CD4-positive, alpha-beta T cell treated with Interleukin-4 for 1 hour (primary cell): ENCODE measurements at places on chromosomes 12 and 14.
A peak's percentile ranks its signal among the peaks of the same experiment; 100 is the strongest.

- DNase-seq = peak; percentile 35
These were observed 906 bp downstream of the MARK3 start for GRCh38 chr14:103385929-103386712.

GRCh38 chr14:51786227-51786626 lies 74.2 kb upstream of the GNG2 start:
- no peak for DNase-seq

DNA sequence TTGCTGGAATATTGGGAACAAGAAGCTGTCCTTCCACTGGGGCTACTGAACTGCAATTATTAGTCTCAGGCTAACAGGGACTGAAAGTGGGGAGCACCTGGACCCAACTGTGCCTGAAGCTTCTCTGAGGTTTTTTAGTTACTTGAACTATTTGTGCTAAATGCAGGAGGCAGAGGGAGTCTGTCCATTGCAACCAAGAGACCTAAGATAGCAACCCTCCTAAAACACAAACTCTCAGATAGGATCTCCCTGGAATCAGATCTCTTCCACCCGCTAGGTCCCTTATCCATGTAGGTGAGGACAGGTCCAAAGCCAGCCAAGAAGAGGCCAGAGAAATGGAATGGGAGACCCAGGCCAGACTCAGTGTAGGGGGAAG lies 58.1 kb downstream of the NCOR2 start:
- no peak for DNase-seq

DNA sequence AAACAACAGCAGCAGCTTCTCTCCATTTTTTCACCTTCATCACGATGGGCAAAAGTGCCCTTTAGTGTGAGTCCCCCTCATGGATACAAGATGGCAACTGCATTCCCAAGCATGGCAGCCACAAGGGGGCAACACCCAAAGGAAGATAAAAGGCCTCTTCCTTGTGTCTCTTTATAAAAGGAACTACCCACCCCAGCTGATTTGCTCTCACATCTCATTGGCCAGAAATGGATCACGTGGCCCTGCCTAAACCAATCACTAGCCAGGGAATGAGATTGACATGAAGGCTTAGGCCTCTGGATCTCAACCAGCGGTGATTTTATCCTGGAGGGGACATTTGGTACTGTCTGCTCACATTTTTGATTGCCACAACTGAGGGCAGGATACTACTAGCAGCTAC lies 21.9 kb upstream of the IFT81 start:
- peak; percentile 32 for DNase-seq

DNA sequence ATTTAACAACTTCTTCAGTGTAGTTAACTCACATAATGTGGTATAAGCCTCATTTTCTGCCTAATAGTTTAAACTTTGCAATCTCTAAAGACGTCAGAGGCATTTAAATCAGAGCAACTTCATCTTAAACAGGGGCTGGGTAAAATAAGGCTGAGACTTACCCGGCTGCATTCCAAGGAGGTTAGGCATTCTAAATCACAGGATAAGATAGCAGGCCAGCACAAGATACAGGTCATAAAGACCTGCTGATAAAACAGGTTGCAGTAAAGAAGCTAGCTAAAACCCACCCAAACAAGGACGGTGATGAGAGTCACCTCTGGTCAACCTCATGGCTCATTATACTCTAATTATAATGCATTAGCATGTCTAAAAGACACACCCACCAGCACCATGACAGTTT lies 115.6 kb upstream of the PKP2 start:
- no peak for DNase-seq

GRCh38 chr12:49870501-49871262 lies 27.8 kb upstream of the BCDIN3D start:
- DNase-seq = no peak

DNA sequence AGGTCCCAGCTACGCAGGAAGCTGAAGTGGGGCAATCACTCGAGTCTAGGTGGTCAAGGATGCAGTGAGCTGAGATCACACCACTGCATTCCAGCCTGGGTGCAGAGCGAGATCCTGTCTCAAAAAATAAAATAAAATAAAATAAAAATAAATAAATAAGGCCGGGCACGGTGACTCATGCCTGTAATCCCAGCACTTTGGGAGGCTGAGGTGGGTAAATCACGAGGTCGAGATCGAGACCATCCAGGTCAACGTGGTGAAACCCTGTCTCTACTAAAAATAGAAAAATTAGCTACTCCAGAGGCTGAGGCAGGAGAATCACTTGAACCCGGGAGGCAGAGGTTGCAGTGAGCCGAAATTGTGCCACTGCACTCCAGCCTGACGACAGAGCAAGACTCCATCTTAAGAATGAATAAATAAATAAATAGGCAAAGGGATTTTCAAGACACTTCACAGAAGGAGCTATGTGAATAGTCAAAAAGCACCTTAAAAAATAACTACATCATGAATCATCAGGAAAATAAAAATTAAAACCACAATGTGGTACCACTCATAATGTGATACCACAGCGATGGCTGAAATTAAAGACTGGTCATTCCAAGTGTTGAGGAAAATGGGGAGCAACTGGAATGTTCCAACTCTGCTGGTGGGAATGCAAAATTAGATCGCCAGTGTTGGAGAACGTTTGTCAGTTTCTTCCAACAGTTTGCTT lies 92.9 kb upstream of the TBX3 start:
- DNase-seq = no peak

DNA sequence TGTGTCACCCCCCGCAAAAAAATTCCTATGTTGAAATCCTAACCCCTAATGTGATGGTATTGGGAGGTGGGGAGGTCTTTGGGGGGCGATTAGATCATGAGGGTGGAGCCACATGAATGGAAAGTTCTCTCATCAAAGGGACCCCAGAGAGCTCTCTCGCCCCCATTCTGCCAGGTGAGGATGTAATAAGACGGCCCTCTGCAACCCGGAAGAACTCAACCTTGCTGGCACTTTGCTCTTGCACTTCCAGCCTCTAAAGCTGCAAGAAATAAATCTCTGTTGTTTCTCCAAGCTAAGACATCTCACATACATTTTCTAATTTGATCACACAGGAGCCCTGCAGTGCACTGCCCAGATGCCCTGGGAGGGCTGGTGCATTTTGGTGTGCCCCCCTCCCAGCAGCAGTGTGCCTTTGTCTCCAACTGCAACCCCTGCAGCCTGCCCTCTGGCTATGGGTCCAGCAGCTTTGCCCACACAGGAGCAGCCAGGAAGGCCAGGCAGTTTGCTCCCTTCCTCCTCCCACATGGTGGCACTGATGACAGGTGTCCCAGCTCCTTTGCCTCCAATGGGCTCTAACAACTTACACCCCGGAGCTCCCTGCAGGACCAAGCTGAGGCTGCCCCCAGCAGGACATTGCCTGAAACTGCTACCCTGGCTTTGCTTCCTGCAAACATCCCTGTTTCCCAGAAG lies 59.3 kb downstream of the C14orf132 start:
- DNase-seq = no peak

DNA sequence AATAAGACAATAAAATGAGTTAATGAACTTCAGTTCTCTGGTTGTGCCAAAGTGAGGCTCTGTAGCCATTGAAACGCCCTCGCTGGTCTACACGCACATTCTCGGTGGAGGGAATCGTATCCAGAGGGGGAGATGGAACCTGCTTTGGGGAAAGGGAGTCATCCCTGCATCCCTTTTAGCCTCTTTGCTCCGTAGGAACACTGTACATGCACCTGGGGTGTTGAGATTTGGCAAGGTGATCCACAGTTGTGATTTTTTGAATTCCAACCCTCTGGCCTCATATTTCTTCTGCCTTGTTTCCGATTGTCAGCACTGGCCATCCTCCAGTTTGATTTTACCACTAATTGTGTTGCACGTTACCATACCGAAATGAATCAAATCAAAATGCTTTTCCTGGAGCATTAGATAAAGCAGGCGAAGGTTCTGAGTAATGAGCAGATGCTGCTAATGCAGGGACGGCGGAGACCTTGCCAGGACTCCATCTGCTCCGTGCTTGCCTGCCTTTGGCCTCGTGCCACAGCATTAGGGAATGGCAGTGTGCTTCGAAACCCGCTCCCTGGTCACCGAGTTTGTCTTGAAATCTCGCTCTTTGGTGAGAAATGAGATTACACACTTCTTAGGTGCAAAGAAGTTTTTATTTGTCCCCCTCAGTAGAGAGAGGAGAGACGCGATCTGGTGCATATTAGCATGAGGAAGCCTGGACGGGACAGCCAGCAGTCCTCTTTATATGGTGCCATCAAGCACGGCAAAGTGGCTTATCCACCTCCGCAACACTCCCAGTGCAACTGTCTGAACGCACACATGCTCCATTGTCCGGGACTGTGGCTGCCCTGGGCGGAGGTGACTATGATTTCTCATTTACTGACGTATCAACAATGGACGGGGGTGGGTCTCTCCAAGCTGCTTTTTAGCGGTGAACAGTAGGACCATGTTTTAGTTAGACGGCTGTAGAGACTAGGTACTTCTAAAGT lies 59.1 kb downstream of the FBXW8 start:
- DNase-seq = no peak

GRCh38 chr12:121813951-121814350 lies 10.1 kb downstream of the SETD1B start:
- DNase-seq = no peak

GRCh38 chr14:94467728-94468520 lies 8.1 kb downstream of the SERPINA9 start:
- DNase-seq = no peak

DNA sequence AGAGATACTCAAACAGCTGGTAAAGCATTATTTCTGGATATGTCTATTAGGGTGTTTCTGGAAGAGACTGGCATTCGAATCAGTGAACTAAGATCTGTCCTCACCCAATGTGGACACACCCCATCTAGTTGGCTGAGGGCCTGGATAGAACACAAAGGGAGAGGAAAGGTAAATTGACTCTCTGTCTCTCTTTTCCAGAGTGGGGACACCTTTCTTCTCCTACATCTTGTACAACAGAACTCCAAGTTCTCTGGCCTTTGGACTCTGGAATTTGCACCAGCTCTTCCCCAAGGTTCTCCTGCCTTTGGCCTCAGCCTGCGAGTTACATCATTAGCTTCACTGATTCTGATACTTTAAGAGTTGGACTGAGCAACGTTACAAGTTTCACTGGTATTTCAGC lies 1253.9 kb downstream of the SLC16A7 start:
- DNase-seq = no peak

DNA sequence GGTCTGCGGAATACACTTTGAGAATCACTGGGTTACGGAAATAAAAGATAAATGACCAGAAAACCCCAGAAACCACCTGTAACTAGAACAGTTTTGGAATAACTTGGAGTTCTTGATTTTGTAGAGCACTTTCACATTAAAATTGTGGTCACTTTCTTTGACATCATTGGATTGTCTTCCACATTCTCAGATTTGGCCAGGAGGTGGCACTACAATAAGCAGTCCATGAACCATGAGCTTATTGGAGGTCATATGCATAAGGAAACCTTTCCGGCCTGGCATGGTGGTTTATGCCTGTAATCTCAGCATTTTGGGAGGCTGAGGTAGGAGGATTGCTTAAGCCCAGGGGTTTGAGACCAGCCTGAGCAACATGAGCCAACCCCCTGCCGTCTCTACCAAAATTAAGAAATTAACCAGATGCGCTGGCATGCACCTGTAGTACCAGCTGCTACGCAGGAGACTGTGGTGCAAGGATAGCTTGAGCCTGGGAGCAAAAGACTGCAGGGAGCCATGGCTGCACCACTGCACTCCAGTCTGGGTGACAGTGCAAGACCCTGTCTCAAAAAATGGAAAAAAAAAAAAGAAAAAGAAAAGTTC lies 107.7 kb upstream of the CAND1 start:
- DNase-seq = no peak

DNA sequence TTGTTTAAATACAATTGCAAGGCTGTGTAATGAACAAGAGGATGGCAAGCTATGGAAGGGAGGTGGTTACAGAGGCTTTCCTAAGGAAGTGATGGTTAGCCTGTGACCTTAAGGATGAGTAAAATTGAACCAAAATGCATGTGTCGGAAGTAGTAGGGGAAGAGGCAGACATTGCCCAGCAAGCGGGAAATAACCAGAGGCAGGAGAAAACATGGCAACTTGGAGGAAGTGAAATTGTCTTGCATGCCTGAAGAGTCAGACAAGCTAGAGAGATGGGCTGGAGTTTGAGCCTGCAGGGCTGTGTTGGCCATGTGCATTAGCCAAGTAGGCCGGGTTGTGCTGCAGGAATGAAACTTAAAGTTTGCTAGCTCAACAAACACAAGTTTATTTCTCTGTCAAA lies 96.2 kb downstream of the BTG1 start:
- DNase-seq = no peak

GRCh38 chr14:35201066-35201465 lies 78.7 kb downstream of the PRORP start:
- peak; percentile 59 for DNase-seq

DNA sequence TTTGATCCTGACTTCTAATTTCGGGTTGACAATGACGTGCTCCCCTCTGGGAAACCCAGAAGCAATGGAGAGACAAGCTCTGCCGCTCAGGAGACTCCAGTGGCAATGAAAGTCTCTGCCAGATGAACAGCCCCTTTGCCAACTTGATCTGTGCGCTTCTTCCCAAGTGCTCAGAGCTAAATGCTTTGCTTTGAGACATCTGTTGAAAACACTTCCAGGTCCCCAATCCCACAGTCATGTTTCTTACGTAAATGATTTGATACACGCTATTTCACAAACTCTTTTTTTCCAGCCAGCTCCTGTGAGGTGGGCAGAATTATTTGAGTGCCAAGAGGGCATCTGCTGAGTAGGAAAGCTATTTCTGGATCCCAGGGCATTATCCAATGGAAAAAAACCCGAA lies 147.6 kb downstream of the RIMBP2 start:
- DNase-seq = no peak

GRCh38 chr12:108906971-108907370 lies 27.1 kb downstream of the DAO start:
- DNase-seq = no peak

GRCh38 chr12:24133384-24133783 lies 183.9 kb upstream of the SOX5 start:
- no peak for DNase-seq

DNA sequence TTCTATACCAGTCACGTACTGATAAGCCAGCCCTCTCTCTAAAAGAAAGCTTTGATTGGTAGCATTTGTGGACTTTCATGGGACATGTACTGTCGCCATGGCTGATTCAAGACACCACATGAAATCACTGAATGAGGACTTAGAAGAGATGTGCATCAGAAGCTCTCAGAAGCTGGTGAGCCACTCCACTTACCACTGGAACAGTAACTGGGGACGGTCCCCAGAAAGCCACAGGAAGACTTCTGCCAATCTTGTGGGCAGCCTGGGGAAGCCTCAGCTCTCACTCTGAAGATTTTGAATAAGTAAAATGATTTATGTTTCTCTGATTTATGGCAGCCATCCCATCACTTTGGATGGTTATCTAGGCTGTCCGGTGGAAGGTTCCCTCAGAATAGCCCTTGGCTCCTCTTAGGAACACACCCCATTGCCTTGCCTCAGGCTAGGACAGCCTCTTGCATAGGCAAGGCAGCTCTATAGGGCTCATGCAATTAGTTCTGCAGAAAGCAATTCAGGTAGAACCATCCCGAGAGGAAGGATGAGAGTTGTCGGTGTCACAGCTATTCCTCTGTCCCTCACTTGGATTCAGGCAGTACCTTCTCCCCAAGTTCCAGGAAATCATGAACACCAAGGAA lies 9.8 kb downstream of the DHRS1 start:
- DNase-seq = no peak

GRCh38 chr12:64390275-64390851 lies at the start of gene C12orf56:
C12orf56 (minus strand) TSS chr12:64390758; CDS start chr12:64390565, 193 bp downstream.
- DNase-seq = peak; percentile 8
